Aorta (tissue), 5 donors: ENCODE measurements at places on chromosomes 1 and 21.

GRCh38 chr1:182309631-182310351 is 81.8 kb downstream of the GLUL start:
- DNase-seq, result no peak

GRCh38 chr1:22208268-22208972 is 65.5 kb upstream of the WNT4 start:
- peak; percentile 59 for DNase-seq

DNA sequence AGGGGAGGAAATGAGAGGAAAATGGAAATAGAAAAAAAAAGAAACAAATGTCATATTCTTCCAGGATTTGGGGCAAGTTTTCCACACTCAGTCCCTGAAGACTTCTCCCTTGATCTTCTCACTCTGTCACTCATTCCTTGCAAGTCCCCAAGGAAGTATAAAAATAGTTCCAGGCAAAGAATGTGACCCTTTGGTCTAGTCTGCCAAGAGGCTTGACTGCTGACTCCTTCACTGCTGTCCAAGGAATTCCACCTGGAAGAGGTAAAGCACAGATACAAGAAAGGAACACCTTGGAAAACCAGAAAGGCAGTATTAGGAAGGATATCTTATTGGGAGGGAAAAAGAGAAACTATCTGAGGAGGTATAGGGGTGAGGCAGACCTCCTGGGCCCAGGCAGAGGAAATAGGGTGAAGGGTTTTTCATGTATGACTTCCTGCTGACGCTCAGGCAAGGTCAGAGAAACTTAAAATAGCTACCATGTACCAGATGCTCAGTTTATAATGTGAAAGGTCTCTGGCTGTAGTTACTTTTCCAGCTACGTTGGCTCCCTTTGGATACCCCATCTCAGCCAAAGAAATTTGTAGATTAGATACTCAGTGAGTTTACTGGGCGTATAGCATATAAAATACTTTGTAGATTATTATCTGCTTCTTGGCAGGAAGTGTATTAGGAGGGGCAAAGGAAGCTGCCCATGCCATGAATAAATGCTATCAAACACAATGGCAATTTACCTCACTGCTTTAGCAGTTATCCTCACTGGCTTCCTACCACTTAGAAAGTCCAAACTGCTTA is 2.0 kb upstream of the GJA5 start:
- DNase-seq, result no peak

DNA sequence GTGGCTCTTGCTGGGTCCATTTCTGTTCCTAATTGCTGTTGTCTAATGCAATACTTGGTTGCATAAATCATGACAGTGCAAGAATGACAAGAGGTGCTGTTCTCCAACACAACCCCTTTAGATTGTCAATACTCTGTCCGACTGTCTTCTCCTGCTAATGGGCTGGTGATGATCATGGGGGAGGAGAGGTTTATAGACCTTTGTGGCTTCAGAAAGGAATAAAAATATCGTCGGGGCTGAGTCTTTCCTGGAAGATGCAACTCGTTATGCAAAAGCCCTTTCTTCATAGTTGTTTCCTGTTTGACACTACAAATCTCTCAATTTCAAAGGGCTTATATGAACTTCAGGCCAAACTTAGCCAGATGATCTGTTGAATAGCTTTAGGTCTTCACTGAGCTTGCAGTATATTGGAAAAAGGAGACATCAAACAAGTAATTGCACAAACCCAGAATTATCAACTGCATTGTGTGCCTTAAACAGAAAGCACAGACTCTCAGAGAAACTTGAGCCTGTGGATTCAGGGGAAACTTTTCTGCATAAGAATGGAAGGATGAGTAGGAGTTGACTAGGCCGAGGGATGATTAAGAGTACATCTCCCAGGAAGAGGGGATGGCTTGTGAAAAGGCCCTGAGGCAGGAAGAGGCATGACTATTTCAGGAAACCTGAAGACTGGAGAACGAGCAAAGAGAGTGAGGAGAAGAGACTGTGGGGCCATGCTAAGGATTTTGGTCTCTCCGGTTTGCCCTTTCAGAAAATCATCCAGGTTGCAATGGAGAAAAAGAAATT is 107.6 kb downstream of the TSEN15 start:
- no peak for DNase-seq

DNA sequence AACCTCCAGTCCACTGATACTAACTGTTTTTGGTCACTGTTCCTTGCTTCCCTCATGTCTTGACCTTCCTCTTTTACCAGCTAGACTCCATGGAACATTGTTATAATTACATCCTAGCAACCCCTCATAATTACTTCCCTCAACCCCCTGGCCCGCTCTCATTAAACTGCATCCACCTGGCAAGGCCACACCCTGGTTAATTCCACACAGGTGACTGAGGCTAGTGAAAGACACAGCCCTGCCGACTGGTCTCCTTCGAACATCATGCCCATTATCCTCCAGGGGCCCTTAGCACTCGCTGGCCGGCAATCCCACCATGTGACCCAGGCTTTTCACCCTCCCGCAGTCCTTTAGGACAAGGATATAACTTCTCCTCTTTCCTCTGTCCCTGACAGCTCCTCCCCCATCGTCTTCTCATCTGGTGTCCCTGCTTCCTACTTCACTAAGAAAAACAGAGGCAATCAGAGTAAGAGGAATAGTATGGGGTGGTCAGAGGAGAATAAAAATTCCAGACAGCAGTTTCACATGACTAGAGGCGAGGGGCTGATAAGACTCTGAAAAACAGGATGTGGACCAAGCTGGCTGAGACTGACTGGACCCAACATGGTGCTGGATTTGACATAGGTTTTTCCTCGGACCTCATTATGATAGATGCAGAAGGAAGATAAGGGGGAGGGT is 8.8 kb upstream of the TENT5B start:
- no peak for DNase-seq

DNA sequence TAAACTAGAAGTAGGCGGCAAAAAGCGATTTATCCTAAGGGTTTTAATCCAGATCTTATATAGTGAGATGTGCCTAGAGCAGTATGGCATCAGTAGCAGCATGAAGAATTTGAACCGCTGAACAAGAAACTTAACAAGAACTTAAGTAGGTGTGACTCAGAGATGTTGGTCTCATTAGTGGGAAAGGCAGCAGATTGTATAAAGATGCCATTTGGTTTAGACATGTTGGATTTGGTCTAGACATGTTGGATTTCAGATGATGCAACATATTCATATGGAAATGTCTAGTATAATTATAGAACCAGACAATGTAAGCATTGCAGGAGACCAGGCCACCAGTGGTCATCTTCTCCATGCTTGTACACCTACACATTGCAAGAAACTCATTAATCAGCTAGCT is 42.1 kb upstream of the ZP4 start:
- DNase-seq, result no peak

DNA sequence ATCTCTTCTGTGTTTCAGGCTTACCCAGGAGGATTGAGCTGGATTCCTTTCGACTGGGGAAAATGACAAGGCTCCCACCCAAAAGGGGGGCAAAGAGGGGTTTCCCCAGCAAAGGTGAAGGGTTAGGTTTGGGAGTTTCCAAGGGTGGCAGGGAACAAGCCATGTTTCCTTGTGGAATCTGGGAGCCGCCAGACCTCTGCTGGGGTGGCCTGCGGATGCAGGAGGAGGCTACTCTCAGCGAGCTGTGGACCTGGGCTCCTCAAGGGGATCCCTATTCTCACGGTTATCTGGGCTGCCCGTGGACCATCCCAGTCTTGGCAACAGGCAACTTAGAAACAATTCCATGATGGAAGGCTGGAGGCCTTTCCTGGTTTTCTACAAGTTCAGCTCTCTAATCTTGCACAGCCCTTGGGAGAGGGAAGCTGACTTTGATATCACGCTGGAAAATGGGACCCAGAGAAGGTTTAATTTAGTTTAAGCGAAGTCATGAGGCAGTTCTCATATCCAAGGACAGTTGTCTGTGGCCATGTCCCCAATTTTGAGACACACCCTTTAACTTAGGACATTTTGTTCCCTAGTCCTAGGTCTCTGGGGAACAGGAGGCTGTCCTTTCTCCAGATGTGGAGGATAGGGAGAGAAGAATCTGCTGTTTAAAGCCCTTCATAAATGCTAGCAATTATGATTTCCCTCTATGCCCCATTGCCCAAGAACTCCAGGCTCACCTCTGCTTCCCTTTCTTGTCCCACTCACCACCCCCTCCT is 24.7 kb upstream of the STUM start:
- no peak for DNase-seq

DNA sequence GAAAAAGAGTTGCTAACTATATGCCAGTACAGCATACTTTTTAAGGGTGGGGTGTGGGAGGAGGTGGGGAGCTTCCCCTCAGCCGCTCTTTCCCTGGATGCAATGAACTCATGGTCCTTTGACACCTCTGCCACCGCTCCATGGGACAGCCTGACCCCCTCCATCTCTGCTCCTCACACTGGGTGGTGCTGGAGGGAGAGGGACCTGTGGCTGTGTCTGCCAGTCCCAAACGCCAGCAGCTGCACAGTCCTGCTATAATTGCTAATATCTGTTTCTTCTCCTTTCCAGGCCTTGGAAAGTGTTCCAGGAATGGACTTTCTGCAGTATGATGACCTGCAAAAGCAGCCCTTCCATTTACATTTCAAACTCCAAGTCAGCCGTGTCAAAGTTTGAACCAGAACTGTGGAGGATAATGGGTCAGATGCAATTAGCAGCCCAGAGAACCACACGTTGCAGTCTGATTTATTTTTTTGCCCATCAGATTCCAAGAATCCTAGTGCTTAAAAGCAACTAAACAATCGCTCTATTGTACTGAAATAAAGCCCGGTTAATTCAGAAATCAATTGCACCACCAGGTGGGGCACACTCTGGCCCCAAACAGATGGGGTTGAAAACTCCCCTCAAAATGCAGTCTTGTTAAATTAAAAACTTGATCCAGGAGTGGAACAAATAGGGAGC is 160.7 kb upstream of the LMO4 start:
- no peak for DNase-seq

DNA sequence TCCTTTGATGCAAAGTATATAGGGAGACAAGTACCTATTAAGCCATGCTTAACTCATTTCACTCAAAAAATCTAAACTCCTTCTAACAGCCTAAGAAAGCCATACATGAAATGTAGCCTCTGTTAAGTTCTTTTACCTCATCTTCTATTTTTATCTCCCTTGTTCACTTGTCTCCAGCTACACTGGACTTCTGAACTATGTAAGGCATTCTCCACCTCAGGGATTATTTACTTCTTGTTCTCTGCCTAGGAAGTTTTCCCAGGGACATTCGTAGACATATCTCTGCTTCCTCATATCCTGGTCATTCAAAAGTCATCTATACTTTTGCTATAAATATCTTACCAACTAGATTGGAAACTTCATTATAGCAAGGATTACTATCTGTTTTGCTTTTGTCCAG is 96.9 kb downstream of the COP1 start:
- DNase-seq, result no peak

GRCh38 chr1:187873126-187873525 is 1044.4 kb downstream of the PLA2G4A start:
- DNase-seq, result no peak

- DNase-seq, result no peak
Measured at GRCh38 chr21:36247316-36248010, 72.5 kb upstream of the MORC3 start.

DNA sequence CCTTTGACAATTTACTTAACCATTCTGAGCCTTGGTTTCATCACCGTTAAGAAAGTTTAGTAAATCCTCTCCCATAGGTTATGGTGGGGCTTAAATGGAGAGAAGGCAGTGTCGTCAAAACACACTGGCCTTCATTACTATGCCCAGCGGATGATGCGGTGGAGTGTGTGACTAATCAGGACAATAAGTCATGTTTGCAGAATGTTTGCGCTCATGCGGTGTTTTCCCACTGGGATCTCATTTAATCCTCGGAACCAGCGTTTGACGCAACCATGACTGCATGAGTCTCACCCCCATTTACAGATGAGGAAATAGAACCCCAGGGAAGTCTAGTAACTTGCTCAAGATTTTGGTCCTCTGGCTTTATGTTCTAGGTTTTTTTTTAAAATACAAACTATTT is 17.5 kb downstream of the SLC26A9 start:
- DNase-seq, result no peak

DNA sequence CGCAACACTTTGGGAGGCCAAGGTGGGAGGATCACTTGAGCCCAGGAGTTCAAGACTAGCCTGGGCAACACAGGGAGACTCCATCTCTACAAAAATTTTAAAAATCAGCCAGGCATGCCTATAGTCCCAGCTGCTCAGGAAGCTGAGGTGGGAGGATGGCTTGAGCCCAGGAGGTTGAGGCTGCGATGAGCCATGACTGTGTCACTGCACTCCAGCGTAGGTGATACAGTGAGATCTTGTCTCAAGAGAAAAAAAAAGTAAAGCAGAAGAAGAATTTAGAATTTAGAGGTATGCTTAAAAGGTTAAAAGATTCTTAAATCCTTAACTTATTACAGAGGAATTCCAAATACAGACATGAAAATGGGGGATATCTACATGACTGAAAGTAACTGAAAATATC is 79.5 kb downstream of the SMYD3 start:
- no peak for DNase-seq

GRCh38 chr1:147243841-147244240 is 1.4 kb downstream of the CHD1L start:
- no peak for DNase-seq

GRCh38 chr1:156860628-156861423 is at the start of gene NTRK1:
Gene NTRK1, plus strand, starts transcription at chr1:156860865. Its CDS starts 70 bp downstream, at chr1:156860935.
- no peak for DNase-seq

GRCh38 chr1:156480411-156481192 is 20.0 kb downstream of the MEF2D start:
- peak; percentile 89 for DNase-seq

DNA sequence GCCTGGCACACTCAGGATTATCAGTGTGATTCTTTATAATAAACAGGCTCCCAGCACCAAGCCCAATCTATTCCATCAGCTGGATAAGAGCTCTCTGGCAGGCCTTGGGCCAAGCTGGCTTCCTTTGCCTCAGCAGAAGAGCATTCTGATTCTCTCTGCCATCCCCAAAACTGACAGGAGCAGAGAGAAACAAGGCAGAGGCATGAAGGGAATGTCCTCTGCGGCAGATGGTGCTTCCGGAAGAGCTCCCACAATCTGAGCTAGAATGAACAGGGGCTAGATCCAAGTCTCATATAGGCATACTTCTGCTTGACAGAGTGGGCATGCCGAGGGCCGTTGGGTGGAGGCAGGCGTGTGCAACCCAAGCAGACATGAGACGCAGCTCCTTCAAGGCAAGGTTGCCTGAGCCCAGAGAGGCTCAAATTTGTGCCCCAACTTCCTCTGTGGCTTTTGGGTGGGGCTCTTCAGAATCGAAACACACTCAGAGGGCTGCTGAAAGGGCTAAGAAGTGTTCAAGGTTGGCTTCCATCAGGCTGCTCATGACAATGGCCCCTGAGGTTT is 4.0 kb downstream of the CAPN2 start:
- DNase-seq, result no peak

- DNase-seq, result no peak
Measured at GRCh38 chr1:109634771-109635750, 15.4 kb downstream of the AMPD2 start.
